ENCODE measurements at places on chromosomes 3 and 15. TPM values are rescaled to one million over a fixed set of nuclear protein-coding genes. Genes with fewer than 3 reads are reported as not detected.

Gene ATP13A5
- total RNA-seq, result not detected

Gene CLDN1
- not detected for total RNA-seq

Gene FBLN2
- total RNA-seq, result 9.5 TPM

Gene RAB5A
- total RNA-seq, result 73.1 TPM

Gene LMAN1L
- total RNA-seq, result 0.57 TPM

Gene IMPG2
- 1.1 TPM for total RNA-seq

Gene C3orf18
- 17.7 TPM for total RNA-seq

DNA sequence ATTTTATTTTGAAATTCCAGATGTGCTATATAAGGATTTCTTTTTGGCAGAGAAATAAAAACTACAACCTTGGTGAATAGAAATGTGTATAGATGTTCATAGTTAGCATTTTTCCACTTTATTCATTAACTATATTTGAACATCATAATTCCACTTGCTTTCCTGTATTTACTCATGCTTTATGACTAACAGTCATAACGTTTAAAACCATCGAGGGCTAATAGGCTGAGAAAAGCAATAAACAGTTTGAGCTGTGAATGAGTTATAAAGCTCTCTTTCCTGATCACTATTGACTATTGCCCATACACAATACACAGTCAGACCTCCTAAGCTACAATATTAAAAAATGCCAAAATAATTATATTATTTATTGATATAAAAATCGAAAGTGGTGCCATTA lies 502.1 kb upstream of the RASGRP1 start:
- no peak for DNase-seq

DNA sequence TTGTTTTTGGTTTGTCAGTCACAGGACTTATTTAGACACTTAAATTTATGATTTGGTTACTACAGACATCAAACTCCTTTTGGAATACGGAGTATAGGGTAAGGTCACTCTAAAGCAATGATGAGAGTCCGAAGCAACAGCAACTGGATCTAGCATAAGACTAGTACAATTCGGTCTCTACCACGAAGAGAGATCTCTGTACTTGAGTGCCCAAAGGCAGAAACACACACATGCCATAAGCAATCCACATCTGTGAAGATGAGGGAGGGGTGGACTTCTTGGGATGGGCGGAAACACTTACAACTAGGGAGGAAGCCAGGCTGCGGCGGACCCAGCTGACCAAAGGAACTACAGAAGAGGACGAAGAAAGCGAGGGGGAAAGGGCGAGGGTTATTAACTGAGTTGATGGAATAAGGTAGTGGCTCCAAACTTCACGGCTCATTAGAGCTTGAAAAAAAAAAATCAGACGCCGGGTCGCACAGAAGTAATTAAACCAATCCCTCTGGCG lies 595 bp downstream of the DPH6 start:
- DNase-seq, result no peak

- DNase-seq, result no peak
Measured at GRCh38 chr3:54120657-54121413, 1.5 kb upstream of the CACNA2D3 start.

DNA sequence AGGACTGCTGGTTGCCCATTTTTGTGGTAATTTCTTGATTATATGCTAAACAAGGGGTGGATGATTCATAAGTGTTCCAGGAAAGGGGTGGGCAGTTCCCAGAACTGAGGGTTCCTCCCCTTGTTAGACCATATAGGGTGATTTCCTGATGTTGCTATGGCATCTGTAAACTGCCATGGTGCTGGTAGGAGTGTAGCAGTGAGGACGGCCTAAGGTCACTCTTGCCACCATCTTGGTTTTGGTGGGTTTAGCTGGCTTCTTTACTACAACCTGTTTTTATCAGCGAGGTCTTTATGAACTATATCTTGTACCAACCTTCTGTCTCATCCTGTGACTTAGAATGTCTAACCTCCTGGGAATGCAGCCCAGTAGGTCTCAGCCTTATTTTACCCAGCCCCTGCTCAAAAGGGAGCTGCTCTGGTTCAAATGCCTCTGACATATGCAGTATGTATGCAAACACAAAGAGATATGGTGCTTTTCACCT lies 46.2 kb downstream of the C3orf38 start:
- no peak for DNase-seq

DNA sequence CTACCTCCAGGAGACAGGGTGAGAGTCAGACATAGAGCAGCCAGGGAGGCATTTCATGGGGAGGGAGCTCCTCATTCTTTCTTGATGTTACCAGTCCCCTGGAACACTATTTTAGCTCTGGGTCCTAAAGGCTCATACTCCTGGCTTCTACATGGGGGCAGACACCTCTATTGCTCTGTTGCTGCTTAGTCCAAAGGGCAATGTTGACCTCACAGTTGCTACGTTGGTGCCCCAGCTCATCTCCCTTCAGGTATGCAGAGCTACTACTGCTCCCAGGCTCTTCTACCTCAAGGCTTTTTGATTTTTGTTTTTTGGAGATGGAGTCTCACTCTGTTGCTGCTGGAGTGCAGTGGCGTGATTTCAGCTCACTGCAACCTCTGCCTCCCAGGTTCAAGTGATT lies 245.6 kb upstream of the LRRFIP2 start:
- DNase-seq, result no peak

GRCh38 chr3:129184396-129184657 lies 631 bp upstream of the CNBP start:
- DNase-seq, result no peak

GRCh38 chr3:71657831-71658530 lies 67.2 kb downstream of the EIF4E3 start:
- DNase-seq, result no peak

DNA sequence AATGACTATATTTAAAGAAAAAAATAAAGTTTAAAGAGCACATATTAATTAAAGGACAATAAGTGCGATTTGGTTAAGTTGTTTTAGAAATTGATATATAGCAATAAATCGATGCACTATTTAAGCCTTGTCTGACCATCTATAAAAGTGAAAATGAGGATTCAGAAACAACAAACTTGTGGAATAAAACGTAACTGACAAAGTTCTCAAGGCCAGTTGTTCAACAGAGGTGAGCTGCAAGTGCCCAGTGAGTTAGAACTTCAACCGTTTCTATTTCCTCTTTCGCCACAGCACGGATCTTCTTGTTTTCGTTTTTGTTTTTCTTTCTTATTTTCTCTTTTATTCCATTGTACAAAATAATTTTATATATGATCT lies 724.9 kb upstream of the ARRDC4 start:
- DNase-seq, result no peak

- DNase-seq, result no peak
Measured at GRCh38 chr3:79418855-79419621, 348.8 kb downstream of the ROBO1 start.

DNA sequence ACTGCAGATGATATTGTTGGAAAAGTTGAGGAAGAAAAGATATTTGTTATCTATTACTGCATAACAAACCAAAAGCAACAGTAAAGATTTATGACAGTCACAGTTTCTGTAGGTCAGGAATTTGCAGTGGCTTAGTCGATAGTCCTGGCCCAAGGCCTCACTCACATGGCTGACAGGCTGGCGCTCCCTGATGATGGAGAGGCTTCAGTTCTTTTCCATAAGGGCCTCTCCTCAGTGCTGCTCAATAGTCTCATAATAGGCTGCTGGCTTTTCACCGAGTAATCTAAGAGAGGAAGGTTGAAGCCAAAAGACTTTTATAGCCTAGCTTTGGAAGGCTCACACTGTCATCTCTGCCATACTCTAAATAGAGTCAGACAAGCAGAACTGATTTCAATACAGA lies 17.7 kb downstream of the IREB2 start:
- no peak for DNase-seq

GRCh38 chr15:85007741-85008397 lies 26.2 kb downstream of the PDE8A start:
- no peak for DNase-seq

DNA sequence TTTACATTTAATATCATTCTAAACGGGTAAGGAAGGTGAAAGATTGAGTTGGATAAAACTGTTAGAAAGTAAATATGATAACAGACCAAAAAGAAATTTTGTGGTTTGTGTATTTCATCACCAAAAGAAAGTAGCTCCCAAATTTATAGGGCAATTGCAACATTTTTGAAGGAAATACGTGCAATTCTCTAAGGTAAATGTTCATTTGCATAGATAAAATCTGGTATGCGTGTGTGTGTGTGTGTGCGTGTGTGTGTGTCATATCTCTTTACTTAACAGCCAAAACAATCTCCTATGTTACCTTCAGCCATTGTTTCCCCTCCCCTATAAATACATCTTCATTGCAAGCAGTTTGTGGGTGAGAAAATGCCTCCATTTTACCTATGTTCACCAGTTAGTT lies 208.4 kb downstream of the TNIK start:
- DNase-seq, result no peak

DNA sequence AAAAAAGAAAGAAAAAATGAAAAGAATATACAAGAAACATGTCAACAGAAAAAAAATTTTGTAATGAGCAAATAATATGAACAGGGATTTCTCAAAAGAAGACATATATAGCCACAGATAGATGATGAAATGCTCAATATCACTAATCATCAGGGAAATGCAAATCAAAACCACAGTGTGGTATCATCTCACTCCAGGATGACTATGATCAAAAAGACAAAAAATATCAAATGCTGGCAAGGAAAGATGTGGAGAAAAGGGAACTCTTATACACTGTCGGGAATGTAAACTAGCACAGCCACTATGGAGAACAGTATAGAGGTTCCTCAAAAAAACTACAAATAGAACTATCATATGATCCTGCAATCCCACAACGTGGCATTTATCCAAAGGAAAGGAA lies 94.1 kb downstream of the C3orf70 start:
- DNase-seq, result no peak

DNA sequence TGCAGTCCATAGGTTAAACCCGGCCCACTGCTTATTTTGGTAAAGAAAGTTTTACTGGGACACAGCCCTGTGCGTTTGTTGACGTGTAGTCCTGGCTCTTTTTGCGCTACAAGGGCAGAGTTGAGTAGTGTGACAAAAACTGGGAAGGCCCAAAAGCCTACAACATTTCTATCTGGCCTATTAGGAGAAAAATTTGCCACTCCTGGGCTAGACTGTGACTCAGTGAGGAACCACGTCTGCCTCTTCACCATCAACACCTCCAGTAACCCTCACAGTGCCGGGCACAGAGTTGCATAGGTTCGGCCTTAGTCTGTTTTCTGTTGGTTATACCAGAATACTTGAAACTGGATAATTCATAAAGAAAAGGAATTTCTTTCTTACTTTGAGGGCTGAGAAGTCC lies 110.3 kb downstream of the TOP2B start:
- DNase-seq, result no peak

All from naive thymus-derived CD8-positive, alpha-beta T cell (primary cell).